Stimulated activated CD8-positive, alpha-beta memory T cell treated with anti-CD3 and anti-CD28 coated beads, Interleukin-15, amount 100 ng/mL, for 24 hours (primary cell): ENCODE measurements at places on chromosomes 16 and 17.

DNA sequence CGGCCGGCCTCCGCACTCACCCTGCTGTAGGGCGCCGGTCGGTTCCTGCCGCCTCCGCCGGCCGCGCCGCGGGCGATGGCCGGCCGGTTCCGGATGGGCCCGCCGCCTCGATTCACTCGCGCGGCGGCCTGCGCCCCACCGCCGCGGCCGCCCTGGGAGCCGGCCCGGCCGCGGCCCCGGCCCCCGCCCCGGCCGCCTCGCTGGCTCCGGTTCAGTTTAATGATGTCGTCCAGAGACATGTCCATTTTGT, 158 bp downstream of the ALYREF start:
- DNase-seq, result no peak

- DNase-seq, result no peak
Measured at GRCh38 chr17:48472411-48473281, 42.6 kb upstream of the SKAP1 start.

DNA sequence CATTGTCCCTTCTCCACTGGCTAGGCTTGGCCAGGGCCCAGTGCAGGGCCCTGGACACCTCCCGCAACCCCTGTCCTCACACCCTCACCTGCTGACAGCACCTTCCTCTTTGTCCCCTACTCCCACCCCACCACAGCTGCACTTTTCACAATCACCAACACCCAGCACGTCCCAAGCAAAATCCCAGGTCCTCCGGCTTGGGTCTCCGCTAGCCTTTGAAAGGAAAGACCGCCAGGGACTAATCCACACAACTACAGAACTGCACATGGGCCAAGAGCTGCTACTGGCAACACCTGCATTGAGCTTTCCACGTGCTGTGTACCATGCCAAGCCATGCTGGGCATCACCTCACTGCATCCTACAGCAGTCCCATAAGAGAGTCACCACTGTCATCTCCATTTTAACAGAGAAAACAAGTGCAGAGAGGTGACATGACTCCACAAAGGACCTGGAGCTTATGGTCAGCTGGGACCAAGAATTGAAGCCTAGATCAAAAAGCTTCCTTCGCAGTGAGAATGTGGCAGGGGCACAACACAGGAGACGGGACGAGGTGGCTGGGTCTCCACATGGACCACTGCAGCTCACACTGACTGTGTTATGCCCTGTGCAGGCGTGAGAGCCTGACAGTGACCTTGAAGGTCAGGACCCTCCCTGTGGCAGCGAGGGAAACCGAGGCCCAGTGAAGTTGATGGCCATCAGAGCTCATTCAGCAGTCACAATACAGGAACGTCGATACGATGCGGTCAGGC, 22.5 kb downstream of the FBXO31 start:
- no peak for DNase-seq

DNA sequence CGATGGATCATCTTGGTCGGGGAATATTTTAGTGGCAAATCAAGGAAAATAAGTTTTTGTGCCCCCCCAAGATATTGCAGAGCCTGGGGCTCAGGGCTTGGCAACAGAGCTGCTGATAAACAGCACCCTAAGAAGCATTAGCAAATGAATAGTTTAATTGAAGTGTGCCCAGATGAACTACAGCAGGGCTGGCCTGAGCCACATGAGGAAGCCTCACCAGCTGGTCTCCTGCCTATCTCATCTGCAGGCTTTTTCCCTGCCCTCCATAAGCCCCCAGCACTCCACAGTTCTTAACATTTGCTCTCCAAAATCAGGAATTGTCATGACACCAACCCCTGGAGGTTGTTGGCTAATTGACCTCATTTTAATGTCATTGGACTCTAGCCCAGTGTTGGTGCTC, 480.2 kb downstream of the HS3ST3B1 start:
- DNase-seq, result no peak

DNA sequence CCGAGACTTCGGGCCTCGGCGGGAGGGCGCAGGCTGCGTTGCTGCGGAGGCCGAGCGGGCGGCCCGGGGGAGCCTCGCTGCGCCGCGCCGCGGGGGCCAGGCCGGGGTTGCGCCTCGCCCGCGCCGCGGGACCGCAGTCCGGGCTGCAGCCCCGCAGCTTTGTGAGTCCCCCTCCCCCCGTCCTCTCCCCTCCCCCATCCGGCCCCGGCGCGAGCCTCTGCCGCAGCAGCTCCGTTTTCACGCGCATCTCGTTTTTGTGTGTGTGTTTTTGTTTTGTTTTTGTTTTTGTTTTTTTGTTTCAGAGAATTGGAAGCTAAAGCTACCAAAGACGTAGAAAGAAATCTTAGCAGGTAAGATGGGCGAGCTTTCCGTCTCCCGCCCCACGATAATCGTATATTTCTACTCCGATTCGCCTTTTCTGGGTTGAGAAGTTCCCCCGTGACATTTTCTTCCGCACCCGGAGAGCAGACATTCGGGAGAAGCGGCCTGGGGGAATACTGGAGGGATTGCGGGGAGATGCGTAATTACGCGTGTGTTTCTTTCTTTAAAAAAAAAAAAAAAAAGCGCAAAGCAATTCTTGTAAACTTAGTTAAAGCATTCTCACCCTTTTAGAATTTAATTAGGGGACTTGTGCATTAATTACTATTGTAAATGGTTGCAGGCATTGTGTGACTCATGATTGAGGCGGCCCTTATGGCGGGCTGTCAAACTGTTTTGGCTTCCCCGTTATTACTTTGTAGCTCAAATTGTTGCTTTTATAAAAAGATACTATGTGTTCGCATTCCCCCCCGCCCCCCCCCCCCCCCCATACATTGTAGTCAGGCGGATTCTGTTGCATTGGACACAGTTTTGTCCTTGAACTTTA, 732 bp downstream of the TNRC6A start:
- DNase-seq, result peak; percentile 24

DNA sequence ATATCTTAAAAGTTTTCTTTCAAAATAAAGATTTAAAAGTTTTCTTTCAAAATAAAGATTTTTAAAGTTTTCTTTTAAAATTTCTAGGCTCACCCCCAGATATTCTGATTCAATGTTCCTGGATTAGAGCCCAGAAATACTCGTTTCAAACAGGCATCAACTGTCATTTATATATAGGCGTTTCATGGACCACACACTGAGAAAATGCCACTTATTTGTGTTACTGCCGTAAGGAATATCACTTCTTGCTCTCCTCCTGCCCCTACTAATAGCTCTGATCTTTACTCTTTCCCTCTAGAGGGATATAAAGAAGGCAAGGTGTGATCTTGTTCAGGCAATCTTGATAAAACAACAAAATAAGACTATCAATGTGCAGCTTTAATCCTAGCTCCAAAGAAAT, 1324.1 kb downstream of the CDH8 start:
- no peak for DNase-seq

DNA sequence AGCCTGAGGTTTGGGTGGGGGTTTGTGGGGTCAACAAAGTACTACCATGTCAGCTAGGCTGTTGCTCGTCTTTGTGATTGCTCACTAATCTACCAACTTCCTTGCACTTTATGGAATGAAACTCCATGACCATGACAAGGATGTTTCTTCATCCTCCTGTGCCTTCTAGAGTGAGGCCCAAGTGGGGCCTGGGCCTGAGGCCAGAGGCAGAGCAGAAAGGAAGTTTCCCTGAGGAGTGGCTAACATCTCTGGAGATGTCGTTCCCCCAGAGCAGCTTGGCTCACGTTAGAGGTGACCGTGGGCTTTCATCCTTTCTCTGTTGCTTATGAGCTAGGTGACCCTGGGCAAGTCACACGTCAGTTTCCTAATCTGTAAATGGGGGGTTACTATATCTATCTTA, 41.0 kb upstream of the IRX3 start:
- no peak for DNase-seq

- no peak for DNase-seq
Measured at GRCh38 chr16:11743308-11744074, 834 bp upstream of the TXNDC11 start.

DNA sequence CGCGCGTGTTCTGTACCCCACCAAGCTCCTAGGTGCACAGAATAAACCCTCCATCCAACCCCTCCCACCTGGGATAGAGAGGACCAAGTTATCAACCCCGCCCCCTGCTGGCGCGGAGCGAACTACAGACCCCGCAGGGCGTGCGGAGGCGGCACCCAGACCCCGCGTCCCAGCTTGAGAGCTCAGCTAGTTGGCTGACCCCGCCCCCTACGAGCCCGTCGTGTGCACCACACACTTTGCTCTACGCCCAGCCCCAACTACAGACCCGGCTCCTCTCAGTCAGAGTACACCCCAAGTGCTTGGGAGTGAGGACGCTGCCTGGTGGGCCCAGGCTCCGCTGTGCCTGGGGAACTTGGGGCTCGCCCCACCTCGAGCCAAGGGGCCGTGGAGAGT, 1.5 kb downstream of the GRIN2A start:
- DNase-seq, result peak; percentile 13

- no peak for DNase-seq
Measured at GRCh38 chr16:1870365-1871082, 1.4 kb downstream of the MEIOB start.

DNA sequence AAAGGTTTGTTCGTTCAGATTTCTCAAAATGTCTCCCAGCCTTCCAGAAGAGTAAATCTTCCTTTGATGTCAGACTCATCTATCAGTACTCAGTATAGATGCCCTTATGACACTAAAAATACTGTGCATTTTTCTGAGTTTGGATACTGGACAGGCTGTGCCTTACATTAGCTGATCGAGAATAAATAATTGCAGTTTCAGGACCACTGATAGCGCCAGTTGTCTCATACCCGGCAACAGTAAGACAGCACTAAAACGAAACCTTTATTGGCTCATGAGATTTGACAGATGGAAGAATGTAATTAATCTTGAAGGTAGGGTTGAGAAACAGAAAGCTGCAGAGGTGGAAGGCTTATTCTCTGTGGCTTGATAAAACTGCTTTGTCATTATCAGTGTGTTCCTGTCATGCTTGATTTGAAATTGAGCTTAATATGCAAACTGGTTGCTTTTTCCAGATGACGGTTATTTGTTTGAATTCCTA, 1.2 kb downstream of the ATP6V0A1 start:
- DNase-seq, result no peak

- no peak for DNase-seq
Measured at GRCh38 chr17:77644181-77645071, 314.1 kb upstream of the TNRC6C start.

DNA sequence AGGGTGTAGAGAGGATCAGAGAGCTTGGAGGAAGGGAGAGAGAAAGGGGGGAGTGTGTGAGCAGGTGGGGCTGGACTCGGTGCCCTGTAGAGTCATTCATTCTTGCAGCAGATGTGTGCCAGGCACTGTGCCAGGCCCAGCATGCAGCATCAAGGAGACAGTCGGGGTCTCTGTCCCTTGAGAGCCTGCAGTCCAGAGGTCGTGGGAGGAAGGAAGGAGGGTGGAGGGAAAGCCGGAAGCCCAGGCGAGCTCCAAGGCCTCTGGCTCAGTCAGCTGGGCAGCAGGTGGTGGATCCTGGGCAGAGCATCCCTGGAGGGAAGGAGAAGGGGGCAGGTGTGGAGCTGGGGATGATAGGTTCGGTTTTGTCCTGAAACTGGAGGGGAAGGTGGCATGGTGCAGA, 27.5 kb downstream of the EPN2 start:
- no peak for DNase-seq

- DNase-seq, result no peak
Measured at GRCh38 chr16:86618431-86619238, 40.3 kb downstream of the FOXL1 start.

DNA sequence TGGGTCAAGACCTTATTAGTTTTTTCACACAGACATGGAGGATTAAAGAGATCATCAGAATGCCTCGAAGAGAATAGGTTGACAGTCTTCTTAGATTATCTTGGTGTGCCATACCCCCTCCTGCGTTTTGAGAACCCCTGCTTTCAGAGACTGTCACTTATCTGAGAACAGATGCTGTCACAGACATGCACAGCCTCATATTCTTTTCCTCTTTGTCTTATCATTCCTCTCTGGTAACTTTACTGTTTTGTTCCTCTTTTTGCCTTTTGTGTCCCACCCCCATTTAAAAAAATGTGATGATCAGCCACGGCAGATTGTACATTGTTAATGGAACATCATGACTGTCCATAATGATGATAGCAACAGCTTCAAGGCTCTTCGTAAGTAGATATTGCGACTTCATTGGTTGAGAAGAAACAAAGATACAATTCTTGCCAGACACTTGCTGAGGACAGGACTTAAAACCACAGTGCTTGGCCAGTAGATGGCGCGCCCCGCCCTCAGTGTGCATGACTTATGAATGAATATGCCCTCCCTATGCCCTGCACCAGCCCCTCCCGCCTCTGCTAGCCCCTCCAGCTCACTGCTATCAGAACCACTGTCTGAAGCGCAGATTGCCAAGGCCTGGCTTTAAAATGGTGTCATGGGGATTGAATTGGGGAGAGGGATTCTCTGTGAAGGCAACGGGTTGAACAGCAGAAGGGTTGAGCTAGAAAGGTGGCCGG, 2.6 kb upstream of the PITPNC1 start:
- DNase-seq, result peak; percentile 76

DNA sequence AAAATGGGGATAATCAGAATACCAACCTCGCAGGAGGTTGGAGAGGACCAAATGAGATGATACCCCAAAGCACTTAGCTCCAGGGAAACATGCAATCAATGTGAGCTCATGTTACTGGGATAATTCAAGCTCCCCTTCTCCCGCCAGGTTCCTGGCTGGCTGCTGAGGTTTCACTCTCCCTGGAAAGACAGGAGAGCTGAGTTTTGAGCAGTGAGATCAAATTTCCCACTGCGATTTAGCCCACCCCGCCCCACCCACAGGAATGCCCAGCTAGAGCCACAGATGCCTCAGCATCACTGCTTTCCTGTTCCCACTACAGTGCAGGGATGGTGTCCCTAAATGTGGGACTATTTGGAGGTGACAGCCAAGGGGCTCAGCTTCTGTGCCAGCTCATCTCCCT, 56.7 kb downstream of the ZNF423 start:
- no peak for DNase-seq

- no peak for DNase-seq
Measured at GRCh38 chr17:66230922-66231591, 1.8 kb upstream of the APOH start.

- no peak for DNase-seq
Measured at GRCh38 chr17:76199469-76199868, 40.8 kb downstream of the RNF157 start.

DNA sequence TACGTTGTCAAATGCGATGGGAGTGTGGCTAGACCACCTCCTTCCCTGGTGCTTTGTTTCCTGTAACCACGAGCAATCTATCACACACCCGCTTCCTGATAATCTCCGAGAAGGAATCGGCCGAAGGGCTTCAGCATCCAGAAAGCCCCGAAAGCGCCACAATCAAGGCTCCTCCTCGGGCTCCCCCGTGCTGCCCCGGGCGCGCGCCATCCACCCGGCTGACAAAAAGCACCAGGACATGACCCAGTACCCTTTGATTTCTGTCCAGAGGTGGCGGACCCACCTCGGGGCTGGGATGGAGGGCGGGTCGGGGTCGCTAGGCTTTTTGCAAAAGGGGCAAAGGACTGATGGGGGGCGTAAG, 743 bp upstream of the ARMC7 start:
- DNase-seq, result no peak

DNA sequence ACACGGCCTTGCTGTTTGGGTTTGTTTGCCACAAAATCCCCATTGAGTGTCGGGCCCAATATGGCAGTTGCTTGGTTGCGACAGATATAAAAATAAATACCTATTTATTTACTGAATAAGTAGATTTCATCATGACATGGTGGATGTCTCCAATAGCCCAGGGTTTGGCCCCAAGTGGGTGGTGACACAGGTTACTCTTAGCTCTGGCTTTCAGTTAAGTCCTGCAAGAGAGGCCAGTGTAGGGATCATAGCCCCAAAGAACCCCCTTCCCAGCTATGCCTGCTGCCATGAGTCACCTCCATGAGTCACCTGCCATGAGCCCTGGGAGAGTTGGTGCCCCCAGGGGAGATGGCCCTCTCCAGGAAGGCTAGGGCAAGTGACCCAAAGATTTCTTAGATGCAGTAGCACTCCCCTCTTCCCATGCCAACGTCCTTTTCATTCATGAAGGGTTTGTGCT, 78.7 kb upstream of the LGALS9 start:
- no peak for DNase-seq
